ENCODE measurements at places on chromosomes 6 and 20. TPM values are rescaled to one million over a fixed set of nuclear protein-coding genes. Genes with fewer than 3 reads are reported as not detected.

DNA sequence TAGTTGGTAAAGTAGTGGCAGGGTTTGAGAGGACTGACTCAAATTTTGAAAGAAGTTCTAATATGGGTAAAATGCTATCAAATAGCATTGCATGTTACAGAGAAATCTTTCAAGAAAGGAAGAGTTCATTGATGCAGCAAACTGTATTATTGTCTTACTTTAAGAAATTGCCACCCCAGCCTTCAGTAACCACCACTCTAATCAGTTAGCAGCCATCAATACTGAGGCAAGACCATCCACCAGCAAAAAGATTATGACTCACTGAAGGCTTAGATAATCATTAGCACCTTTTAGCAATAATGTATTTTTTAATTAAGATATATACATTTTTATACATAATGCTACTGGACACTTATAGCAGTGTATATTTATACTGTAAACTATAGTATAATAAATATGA lies 138.9 kb downstream of the CDK19 start:
- no peak for DNase-seq

DNA sequence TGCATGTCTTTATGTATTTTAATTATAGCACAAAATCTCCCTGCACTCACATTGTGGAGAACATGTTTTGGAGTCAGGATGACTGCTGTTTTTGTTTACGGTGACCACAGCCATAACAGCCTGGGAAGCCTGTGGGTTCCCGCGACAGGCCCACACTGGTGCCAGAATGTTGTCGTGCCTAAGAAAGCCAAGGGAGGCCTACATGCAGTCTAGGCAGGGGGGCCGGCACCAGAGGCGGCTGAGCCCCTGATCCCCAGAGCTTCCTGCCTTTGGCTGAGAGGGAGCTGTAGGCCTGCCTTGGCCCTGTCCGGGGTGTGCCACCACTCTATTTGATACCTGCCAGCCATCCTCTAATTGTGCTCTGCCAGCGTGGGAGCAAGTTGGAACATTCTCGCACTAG lies 46.7 kb downstream of the TBC1D7 start:
- peak; percentile 50 for DNase-seq

GRCh38 chr6:41153992-41154625 lies at the start of gene TREML1:
TSS of gene TREML1 (minus strand) at chr6:41154347. CDS start at chr6:41154288, 59 bp downstream.
- no peak for DNase-seq

The SEL1L2 gene
- not detected for total RNA-seq

The OPRM1 gene
- total RNA-seq, result not detected
